ENCODE measurements at places on chromosomes 1 and 21.

DNA sequence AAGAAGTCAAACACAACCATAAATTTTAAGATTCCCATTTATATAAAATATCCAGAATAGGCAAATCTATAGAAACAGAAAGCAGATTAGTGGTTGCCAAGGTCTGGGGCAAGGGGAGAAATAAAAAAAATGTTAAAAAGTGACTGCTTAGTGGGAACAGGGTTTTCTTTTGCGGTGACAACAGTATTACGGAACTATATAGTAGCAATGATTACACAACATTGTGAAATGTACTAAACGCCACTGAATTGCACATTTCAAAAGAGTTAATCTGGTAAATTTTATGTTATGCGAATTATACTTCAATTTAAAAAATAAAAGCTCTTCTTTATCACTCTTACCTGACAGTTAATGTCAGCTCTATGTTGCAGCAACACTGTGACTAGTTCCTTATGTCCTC lies 105.2 kb downstream of the ACBD6 start:
- no peak for DNase-seq

- DNase-seq = no peak
Observed at GRCh38 chr21:46562964-46563607, 41.8 kb downstream of the S100B start.

DNA sequence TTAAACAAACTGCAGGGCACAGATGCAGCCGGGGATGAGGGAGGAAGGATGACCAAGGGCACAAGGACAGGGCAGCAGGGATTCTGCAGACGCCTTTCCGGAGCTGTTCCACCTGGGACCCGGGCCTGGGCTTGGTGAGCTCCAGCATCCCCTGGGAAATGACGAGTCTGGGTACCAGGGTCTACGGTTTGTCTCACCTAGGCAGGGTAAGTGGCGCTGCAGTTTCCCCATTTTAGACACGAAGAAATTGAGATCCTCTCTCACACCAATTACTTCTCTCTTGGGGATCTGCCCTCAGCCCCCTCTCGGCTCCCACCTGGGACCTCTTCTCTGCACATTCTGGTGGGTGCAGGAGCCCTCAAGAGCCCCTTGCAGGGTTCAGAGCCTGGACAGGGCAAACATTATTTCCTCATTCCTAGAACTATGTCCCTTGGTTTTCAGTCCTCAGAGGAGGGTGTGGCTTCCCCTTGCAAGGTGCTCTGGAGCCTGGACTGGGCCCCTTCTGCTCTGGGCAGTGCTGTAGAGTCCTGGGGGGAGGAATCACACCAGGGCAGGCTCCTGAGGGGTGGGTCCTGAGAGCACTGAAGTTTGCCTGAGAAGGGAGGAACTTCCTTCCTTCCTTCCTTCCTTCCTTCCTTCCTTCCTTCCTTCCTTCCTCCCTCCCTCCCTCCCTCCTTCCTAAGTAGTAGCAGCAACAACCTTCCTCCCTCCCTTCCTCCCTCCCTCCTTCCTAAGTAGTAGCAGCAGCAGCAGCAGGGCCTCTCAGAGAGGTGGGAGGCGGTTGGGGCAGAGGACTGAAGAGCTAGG lies 16.0 kb downstream of the RAP1GAP start:
- no peak for DNase-seq

DNA sequence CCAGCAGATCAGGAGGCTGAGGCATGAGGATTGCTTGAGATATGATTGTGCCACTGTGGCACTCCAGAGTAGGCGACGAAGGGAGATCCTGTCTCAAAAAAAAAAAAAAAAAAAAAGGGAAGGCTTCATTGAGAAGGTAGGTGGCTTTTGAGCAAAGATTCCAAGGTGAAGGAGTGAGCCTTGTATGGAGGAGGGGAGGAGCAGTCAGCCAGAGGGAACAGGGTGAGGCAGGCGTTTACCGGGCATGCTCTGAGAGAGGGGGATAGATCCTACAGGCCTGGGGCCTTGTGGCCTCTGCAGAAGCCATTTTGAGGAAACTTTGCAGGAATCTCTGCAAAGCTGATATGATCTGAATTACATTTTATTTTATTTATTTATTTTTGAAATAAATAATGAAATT lies 5.1 kb upstream of the HDAC1 start:
- DNase-seq = no peak

DNA sequence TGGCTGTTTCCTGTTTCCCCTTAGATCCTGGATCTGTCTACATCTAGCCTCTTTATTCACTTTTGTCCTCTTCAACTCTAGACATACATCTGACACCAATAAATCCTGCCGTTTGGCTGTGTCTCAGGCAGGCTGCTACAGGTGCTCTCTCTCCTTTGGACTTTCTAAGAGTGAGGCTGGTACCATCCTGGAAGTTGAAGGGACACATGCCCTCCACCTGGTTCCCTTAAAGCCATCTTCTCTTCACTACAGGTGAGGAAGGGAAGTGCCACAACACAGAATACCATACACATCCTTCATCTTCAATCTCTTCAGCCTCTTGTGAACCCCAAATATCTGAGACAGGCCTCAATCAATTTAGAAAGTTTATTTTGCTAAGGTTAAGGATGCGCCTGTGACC lies 137.9 kb downstream of the BACH1 start:
- DNase-seq = no peak

DNA sequence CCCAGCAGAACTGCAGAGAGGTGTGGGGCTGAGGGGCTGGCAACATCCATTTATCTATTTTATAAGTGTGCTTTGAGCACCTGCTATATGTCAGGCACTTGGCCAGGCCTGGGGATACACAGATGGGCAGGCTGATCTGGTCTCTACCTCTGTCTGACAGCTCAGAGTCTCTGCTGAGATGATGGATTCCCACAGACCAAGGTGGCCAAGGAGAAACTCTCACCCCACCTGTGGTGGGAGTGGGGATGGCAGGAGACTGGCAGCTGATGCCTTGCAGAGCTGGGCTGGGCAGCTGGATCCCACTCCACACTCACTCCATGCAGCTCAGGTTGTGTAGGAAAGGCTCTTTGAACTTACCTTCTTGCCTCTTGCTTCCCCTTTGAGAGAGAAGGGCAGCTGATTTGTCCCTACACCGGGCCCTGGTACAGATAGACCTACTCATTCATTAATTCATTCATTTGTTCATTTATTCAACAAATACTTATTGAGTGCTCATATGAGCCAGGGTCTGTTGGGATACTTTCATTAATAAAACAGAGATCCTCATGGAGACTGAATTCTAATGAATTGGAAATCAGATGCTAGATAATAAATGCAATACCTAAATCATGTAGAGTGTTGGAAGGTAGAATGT lies 9.0 kb downstream of the ADORA1 start:
- no peak for DNase-seq

DNA sequence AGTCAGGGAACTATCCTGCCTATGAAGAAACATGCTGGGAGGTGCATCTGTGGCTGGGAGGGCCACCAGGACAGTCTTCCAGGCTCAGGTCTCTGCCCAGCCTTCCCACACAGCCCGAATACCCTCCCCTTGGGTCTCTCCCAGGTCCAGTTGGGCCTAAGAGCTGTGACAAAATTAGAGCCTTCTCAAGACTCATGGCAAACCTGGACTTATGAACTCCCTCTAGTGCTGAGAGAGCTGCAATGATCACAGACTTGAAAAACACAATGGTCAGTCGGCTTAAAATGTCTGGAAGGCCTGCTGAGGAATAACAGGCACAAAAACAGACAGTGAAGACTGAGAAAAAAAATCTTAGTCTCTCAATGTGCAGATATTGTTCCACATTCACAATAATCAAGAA lies 325.1 kb downstream of the BRINP2 start:
- no peak for DNase-seq

DNA sequence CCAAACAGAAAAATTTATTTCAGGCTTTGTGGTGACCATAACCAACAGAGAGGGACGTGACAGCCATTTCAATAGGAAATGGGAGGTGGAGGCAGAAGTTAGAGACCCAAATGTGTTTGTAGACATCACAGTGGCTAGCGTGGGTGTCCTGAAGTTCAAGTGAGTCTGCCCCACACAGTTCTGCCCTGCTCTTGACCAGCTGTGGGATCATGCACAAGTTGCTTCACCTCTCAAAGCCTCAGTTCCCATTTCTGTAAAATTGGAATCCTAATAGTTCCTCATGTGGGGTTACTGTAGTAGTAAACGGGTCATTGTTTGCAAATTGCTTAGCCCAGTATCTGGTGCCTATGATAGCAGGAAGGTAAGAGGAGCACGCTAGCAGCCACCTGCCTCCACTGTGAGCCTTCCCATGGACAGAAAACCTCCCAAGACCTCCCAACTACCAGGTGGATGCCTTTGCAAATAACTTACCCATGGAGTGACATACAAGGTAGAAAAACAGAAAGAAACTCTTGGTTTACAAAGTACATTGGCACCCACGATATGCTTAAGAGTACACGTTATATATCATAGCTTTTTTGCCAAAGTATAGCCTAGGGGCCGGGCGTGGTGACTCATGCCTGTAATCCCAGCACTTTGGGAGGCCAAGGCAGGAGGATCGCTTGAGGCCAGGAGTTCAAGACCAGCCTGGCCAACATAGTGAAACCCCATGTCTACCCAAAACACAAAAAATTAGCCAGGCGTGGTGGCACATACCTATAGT lies 29.1 kb downstream of the FHAD1 start:
- no peak for DNase-seq

DNA sequence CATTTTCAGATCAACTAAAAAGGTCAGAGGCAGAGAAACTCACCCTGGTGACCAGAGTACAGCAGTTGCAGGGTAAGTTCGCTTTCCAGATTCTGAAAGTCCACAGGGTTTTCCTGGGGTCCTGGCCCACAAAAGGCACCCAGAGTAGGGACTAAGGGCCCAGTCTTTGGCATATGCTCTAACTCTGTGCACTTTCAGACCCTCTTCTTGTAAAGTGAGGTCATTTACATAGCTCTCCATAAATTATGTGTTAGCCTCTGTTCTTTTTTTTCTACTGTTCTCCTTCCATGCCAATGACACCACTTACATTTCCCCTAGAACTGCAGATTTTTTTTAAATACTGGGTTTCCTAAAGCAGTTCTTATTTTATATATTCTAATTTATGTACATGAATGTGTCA lies 6.3 kb downstream of the C1orf74 start:
- no peak for DNase-seq

DNA sequence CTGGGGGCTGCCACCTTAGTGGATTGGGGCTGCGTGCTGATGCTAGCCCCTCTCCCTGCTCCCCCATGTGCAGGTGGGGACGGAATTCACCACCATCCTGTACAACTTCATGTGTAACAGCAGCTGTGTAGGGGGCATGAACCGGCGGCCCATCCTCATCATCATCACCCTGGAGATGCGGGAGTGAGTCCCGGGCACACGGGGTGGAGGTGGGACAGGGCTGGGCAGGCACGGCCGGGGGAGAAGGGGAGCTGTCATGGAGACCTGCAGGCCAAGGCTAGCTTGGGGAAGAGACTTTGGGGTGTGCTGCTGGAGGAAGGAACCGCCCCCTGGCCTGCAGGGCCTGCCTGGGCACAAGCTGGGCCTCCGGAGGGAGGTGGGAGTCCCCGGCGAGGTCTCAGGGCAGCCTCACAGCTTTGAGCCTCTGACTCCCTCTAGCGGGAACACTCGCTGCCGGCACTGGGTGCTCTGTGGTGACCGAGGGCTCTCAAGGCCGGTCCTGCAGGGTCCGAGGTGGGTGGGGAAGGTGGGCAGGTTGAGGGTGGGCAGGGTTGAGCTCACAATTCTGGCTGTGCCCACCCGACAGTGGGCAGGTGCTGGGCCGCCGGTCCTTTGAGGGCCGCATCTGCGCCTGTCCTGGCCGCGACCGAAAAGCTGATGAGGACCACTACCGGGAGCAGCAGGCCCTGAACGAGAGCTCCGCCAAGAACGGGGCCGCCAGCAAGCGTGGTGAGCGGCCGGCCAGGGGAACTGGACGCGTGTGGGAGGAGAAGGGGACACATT lies 25.0 kb upstream of the CCDC27 start:
- peak; percentile 63 for DNase-seq

DNA sequence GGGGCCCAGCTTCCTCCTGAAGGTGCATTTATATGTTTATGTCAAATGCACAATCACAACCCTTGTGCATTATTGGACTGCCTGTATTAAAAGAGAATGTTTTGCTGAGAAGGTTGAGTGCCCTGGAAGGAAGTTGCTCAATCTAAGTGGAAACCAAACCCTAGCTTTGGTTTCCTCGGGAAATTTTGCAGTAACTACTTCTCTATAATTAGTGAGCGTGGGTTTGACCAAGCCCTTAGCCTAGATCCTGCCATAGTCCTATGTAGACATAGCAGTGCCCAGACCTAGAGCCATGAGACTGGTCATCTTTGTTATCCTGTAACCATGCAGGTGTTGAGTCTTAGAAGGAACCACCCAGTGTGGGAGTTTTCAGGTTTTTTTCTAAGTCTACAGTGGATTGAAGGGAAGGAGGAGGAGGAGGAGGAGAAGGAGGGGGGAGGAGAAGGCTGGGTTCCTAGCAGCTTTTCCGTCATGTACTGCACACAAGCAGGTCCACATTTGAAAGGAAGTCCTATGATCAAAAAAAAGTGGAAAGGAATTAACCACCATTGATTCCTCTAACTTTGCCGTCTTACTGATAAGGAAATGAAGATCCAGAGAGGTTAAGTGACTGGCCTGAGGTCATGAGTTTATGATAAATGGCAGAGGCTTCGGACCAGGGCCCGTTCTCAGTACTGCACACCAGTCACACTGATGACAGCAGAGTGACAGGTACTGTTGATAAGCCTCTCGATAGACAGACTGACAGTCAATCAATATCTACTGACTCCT lies 72.2 kb upstream of the LYST start:
- peak; percentile 43 for DNase-seq

DNA sequence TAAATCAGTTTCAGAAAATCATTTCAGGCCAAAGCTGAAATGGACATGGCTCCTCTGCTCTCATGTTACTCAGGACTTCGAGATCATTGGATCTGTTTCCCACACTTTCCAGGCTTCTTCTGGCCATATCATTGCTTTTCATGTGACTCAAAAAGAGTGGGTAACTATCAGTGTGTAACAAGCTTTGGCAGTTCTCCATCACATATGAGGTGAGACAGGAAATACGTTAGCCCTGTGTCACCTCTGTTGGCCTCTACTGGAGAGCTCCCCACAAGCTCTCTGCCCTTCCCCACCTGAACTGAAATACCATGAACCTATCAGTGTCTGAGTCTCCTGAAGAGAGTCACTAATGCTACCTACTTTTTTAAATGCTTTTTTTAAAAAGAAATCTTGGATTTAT lies 128.2 kb downstream of the LBR start:
- no peak for DNase-seq

DNA sequence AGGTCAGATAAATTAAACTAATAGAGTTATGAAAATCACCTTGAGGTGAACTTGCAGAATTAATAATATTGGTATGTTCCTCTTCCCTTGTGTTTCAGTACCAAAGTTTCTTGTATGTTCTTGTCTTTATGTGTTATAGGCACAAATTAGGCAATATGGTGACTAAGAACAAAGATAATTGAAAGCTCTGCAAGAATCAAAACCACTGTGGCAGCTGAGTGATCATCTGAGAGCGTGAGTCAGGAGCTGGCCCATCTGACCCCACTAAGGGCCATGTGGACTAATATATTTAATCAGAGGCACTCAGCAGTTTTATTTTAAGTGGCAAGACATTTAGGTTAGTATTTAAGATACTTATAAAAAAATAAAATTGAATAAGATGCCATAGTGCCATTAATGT lies 12.8 kb upstream of the CASQ2 start:
- no peak for DNase-seq

GRCh38 chr1:1599935-1600860 lies at the start of gene FNDC10:
FNDC10 (minus strand) TSS chr1:1600135; CDS start chr1:1600015, 120 bp downstream.
- DNase-seq = peak; percentile 56

GRCh38 chr1:180270530-180271271 lies 40.6 kb downstream of the LHX4 start:
- peak; percentile 26 for DNase-seq
